ENCODE measurements at places on chromosomes 4 and X.

- DNase-seq = no peak
These were observed 77.3 kb downstream of the ARSJ start for GRCh38 chr4:113901994-113902787.

GRCh38 chr4:182141061-182141460, 102.1 kb upstream of the TENM3 start:
- no peak for DNase-seq

- DNase-seq = no peak
These were observed 89.0 kb upstream of the LIMCH1 start for GRCh38 chr4:41448934-41449333.

- no peak for DNase-seq
These were observed 253.6 kb upstream of the DIPK2B start for GRCh38 chrX:45454290-45454689.

DNA sequence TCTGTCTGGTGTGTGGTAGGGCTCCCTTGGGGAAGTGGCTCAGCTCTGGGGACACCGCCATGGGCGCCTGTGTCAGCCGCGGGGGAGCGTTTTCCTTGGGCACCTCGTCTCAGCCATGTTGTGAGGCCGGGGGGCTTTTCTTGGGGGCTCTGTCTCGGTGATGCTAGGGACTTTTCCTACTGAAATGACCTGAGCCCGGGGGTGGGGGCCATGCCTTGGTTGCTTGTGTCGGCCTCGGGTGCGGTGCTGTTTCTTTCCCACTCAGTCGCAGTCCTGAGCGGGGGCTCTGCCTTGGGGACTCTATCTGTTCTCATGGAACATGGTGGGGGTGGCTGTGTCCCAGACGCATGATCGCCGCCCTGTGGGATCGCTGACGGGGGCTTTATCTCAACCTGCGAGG, 356 bp downstream of the CT45A1 start:
- DNase-seq = no peak

DNA sequence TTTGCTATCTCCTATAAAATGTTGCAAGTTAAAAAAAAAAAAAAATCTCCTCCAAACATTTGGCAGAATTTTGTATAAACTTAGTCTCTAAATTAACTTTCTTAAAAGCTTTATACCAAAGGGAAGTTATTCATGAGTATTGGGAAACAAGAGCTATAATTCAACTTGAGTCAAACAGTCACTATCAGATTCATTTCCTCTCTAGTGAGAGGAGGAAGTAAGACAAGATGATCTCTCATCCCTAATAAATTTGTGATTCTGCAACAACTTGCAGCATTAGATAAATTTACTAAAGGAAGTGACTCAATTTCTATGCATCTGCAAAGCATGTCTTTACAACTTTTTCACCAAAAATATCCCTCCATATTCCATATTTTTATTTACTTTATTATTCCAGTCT, 135.4 kb upstream of the GNPDA2 start:
- DNase-seq = no peak

- no peak for DNase-seq
These were observed 175.0 kb upstream of the EPHA5 start for GRCh38 chr4:65845199-65845773.

DNA sequence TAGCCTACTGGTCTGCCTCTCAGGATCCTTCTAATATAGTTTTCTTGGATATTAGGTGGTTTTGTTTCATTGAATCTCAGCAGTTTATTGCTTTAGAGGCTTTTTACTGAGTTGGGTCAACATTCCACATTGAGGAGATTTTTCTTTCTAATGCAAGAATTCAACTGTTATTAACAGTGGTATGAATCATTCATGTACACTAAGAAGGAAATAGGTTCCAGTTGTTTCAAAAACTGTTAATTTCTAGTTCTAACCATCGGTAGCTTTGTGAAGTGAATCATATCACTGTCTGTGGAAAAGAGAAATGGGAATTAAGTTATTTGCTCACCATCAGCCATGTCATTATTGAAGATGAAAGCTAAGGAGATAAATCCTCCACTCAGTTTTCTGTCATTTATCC, 331.5 kb downstream of the RPA4 start:
- no peak for DNase-seq

DNA sequence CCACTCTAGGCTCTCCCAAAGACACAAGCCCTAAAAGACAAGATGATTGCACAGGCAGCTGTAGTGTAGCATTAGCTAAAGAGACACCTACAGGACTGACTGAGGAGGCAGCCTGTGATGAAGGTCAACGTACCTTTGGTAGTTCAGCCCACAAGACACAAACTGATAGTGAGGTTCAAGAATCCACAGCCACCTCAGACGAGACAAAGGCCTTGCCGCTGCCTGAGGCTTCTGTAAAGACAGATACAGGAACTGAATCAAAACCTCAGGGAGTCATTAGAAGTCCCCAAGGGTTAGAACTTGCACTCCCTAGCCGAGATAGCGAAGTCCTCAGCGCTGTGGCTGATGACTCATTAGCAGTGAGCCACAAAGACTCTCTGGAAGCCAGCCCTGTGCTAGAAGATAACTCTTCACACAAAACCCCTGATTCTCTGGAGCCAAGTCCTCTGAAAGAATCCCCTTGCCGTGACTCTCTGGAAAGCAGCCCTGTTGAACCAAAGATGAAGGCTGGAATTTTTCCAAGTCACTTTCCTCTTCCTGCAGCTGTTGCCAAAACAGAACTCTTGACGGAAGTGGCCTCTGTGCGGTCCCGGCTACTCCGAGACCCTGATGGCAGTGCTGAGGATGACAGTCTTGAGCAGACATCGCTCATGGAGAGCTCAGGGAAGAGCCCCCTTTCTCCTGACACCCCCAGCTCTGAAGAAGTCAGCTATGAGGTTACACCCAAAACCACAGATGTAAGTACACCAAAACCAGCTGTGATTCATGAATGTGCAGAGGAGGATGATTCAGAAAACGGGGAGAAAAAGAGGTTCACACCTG, 306.3 kb downstream of the ANK2 start:
- peak; percentile 71 for DNase-seq

GRCh38 chr4:182768838-182769237, 148.3 kb downstream of the DCTD start:
- DNase-seq = no peak

Measured in hepatic stellate cell (primary cell).